AML-193 (cell line): ENCODE measurements at places on chromosomes 11 and 22.

GRCh38 chr11:107999759-108000455 is 8.8 kb upstream of the CUL5 start:
- peak; percentile 23 for DNase-seq

GRCh38 chr11:126476977-126477376 is 121.5 kb downstream of the ST3GAL4 start:
- DNase-seq: no peak

GRCh38 chr11:9015677-9016076 is 11.9 kb upstream of the NRIP3 start:
- DNase-seq: peak; percentile 58

- no peak for DNase-seq
Measured at GRCh38 chr11:282171-282570, 4.0 kb downstream of the NLRP6 start.

- DNase-seq: no peak
Measured at GRCh38 chr22:16953206-16954059, 54.6 kb downstream of the GAB4 start.

GRCh38 chr11:6498121-6498520 is 1.0 kb downstream of the DNHD1 start:
- no peak for DNase-seq

GRCh38 chr22:47310601-47311000 is 548.2 kb downstream of the TBC1D22A start:
- DNase-seq: no peak

- peak; percentile 59 for DNase-seq
Measured at GRCh38 chr11:60485987-60486386, 6.6 kb upstream of the MS4A12 start.

DNA sequence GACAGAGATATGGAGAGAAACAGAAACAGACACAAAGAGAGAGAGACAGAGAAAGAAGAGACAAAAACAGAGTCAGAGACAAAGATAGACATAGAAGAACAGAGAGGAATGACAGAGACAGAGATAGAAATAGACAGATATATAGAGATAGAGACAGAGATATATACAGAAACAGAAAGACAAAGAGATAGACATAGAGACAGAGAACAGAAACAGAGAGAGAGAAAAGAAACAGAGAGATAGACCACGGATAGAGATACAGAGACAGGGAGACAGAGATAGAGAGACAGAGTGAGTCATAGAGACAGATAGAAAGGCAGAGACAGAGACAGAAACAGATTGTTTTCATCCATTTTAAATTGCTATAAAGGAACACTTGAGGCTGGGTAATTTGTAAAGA is 12.3 kb upstream of the MPEG1 start:
- DNase-seq: no peak

DNA sequence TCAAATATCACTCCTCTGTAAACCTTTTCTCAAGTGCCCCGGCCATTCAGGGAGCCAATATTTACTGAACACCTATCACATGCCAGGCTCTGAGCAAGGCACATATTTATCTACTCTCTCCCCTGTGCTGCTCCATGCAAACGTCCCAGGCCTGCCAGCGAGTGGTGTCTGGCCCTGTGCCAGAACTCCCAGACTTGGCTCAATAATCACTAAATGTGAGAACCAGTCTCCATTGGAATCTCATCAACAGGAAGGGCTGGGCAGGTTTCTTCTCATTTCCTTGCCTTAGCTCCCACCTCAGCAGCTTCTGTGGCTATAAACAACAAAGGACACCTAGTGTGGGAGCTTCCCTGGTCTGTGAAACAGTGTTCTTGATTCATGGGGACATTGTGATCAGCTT is 21.7 kb downstream of the RASSF10 start:
- DNase-seq: no peak
